Fibroblast of the conjunctiva (primary cell): ENCODE measurements at places on chromosomes 6 and 20.

DNA sequence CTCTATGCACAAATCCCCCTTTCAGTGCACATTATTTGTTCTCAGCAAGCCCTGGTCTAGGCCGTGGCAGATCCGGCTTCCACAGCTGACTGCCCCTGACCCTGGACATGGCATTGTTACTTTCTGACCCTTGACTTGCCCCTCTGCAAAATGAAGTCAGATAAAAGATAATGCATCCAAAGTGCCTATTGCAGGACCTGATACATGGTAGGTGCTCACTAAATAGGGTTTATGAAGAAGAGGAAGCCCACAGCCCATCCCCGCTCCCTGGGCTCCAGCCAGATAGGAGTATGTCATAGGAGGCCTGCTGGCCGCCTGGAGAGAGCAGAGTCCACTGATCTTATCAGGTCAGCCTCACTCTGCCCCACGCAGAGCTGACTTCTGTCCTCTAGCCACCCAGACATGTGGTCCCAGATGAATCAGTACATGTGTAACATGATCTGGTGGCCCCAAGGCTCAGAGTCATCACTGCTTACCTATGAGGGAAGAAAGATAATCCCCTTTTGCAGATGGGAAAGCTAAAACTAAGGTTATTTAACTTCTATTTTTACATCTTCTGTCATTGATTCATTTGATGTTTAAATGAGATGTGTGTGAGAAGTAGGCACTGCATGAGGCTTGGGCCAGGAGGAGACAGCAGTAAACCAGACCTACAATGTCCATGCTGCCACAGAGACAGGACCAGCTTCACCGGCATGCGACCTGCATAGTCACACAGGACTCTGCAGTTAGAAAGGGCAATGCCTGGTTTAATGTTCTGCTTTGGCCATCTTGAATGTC is 20.4 kb downstream of the MAFB start:
- DNase-seq: no peak

- DNase-seq: no peak
Observed at GRCh38 chr6:13493147-13493546, 5.7 kb upstream of the GFOD1 start.

- DNase-seq: no peak
Observed at GRCh38 chr6:36642913-36643817, 35.3 kb upstream of the CDKN1A start.

DNA sequence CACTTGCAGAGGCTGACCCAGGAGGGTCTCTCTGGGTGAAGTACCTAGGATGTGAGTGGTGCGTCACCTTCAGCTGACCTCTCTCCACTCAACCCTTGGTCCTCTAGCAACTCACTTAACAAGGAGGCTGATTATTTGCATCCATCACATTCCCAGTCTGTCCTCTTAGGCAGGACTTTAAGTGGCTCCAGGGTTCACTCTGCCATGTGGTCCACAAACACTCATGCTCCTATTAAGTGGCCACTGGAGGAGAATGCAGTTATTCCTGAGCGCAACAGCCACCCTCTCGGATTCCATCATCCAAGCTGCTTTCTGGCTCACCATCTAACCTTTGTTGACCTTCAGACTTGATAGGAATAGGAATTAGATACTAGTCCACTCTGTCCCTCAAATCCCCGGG is 61.1 kb upstream of the SCAF8 start:
- DNase-seq: no peak

DNA sequence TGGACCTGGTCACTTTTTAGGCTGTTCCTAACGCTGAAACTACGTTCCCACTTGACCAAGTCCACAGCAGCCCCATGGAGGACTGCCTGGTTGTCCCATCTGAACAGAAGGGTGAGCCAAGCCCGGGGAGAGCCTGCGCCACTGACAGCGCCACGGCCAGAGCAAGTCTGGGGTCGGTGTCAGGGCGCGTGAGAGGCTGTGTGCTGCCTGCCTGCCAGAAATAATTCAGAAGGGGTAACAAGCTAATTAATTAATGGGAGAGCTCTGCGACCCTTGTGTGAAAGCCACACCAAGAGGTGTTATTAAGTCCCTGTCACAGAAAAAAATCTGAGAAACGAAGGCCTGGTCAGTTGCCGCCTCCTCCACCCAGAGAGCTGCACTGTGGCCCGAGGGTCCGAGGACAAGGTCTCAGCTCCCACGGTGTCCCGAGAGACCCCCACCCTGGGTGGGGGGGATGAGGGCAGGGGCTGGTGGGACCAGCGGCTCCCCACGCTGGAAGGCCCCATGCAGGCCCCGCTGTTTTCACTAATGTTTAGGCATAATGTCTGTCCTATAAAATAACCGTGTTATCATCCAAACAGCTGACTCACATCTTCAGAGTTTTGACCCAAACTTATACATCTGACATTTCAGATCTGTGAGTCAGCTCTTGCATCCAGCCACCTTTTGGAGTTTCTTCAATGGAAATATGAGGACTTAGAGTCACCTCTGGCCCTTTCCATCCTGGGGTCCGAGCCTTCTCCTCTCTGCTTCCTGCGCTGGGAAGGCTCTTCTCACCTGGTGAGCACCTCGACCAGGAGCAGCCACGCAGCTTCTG is 58.5 kb downstream of the DLL1 start:
- no peak for DNase-seq

GRCh38 chr6:70142034-70142433 is 160.8 kb downstream of the COL9A1 start:
- DNase-seq: no peak

DNA sequence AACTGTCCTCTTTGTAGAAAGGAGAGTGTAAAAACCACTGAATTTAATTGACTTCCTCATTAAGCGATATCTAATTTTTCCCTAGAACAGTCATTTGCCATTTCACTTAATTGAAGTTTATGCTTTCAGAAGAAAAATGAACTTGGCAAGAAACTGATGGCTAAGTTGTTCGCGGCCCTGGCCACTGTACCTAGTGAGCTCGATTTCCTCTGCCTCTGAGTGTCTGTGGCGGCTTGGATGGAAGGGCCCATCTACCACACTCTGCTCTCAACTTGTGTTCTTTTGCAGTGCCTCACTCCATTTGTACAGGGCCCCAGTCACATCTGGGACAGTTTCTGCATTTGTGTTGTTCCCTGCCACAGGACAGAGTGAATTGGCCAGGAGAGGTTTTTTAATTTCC is 102.9 kb downstream of the BCAS1 start:
- no peak for DNase-seq

GRCh38 chr6:10756085-10756484 is 8.5 kb downstream of the TMEM14B start:
- no peak for DNase-seq

DNA sequence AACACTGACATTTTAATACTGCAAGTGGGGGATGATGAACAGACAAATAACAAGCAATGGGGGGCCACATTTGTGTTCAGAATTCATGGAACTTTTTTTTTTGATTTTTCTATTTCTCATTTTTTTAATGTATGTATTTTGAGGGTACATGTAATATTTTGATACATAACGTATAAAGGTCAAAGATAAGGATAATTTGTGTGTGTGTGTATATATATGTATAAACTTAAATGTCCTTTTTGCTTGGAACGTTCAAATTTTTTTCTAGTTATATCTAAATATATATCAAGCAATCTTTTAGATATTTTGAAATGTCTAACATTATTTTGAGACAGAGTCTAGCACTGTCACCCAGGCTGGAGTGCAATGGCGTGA is 12.3 kb upstream of the ZNF311 start:
- no peak for DNase-seq

- no peak for DNase-seq
Observed at GRCh38 chr20:1267161-1267560, 1.1 kb downstream of the SNPH start.

- no peak for DNase-seq
Observed at GRCh38 chr6:29792123-29793035, 35.2 kb upstream of the HLA-G start.

DNA sequence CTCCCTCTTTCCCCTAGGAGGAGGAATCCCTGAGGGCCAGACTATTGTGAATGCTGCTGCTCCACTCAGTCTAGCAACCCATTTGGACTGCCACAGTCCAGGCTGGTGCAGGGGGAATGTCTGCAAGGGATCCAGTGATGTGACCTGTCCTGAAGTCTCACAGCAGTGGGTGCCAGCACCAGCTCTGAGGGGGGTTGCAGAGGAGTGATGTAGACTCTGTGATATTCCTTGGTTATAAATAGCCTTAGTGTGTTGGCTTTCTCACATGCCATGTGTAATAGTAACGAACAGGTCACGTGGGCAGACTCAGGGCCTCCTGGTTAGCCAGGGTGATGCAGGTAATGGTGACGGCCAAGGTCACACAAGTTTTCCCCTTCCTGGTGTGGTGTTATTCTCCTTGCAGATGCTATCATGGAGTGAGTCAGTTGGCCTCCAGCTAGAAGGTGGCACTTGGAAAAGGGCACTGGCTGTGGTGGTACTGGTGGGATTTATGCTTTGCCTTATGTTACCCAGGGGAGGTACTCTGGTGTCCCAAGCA is 404.4 kb downstream of the UTRN start:
- no peak for DNase-seq

GRCh38 chr6:112827793-112828192 is 480.7 kb downstream of the RFPL4B start:
- DNase-seq: no peak

DNA sequence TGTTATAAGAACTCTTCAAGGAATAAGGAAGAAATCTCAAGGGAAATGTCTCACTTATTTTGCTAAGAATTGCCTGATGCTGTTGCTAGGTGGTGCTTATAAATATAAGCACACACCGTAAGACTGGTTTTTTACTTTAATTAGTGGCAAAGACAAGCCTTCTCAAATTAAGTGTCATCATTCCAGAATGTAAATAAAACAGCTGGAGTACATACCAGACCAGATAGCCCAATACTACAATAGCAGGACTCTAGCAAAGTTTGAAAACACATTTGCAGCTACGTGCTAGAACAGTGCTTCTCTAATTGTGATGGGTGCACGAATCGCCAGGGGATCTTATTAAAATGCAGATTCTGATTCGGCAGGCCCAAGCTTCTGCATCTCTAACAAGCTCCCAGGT is 6.8 kb downstream of the CNKSR3 start:
- no peak for DNase-seq

GRCh38 chr6:158793432-158793831 is 25.7 kb downstream of the EZR start:
- peak; percentile 24 for DNase-seq

DNA sequence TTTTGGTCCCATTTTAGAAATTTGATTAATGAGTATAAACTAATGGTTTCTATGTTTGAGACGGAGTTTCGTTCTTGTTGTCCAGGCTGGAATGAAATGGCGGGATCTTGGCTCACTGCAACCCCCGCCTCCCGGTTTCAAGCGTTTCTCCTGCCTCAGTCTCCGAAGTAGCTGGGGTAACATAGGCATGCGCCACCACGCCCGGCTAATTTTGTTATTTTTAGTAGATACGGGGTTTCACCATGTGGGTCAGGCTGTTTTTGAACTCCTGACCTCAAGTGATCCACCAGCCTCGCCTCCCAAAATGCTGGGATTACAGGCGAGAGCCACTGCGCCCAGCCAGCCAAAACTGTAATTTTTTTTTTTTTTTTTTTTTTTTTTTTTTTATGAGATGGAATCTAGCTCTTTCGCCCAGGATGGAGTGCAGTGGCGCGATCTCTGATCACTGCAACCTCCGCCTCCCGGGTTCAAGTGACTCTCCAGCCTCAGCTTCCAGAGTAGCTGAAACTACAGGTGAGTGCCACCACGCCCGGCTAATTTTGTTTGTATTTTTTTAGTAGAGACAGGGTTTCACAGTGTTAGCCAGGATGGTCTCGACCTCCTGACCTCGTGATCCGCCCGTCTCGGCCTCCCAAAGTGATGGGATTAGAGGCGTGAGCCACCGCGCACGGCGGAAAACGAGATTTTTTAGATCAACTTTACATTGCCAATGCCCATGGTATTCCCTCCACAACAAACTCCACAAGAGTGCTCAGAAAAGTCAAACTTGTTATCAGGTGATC is 127.8 kb downstream of the HFE start:
- DNase-seq: no peak
